ENCODE measurements at places on chromosomes 12 and 14. TPM values are rescaled to one million over a fixed set of nuclear protein-coding genes. Genes with fewer than 3 reads are reported as not detected.

DNA sequence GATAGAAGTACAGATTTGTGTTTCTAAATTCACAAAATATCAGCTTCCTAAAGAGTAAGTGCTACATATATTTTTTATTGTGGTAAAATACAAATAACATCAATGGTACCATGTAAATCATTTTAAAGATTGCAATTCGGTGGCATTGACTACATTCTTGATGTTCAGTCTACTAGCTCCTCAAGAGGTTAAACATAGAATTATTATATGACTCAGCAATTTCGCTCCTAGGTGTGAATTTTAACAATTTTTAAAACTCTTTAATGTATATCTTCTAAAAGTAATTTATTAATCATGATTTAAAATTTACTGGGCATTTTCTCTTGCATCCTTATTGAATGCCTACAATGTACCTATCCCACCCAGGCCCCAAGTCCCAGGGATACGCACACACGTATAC is 29.8 kb upstream of the OAS1 start:
- no peak for DNase-seq

DNA sequence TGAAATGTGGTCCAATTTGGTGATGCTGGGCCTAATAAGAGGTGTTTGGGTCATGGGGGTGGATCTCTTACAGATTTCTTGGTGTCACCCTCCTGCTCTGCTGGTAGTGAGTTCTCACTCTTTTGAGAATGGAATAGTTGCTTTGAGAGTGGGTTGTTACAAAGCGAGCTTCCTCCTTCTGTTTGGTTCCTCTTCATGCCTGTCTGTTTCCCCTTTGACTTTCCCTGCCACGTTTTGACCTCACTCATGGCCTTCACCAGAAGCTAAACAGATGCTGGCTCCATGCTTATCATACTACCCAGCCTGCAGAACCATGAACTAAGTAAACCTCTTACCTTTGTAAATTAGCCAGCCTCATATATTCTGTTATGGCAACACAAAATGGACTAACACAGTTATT is 57.7 kb upstream of the LDHB start:
- no peak for DNase-seq

Gene CCDC38
- not detected for total RNA-seq

- DNase-seq: no peak
Measured at GRCh38 chr14:39681782-39682399, 249.7 kb upstream of the FBXO33 start.

DNA sequence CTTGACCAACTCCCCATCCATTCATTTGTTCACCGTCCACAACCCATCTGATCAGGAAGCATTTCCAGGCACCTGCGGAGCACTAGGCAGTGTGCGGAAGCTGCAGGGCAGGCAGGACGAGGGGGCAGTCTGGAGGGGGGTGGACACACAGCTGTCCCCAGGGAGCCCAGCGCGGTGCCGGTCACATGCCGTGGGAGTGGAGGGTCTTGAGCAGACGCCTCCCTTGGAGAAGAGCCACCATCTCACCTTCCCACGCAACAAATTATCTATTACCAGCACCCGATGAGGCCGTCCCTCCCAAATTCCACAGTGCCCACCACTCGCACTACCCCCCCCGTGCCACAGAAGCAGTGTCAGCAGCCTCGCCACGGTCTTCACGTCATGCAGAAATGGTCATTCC is 10.8 kb downstream of the DLK1 start:
- peak; percentile 15 for DNase-seq

DNA sequence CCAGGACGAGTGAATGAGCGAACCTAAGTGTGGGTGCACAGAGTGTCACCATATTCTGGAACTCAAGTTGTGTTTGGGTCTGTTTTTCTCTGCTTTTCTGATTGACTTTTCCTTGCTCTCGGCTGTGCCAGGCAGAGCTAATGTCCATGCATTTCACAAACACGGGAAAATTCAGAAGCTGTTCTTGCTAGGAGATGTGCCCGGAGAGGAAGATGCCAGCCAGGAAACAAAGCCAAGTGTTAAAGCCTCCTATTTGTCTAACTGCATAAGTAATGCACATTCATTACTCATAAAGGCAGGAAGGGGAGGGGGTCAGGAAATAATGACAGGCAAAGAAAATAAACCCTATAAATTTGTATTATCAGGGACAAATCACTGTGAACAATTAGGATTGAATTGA is 250.4 kb upstream of the SFSWAP start:
- no peak for DNase-seq

- no peak for DNase-seq
Measured at GRCh38 chr12:102342281-102343006, 137.9 kb downstream of the IGF1 start.

- no peak for DNase-seq
Measured at GRCh38 chr12:8697120-8697475, 693 bp upstream of the RIMKLB start.

GRCh38 chr12:1117970-1118563 is 127.0 kb downstream of the ERC1 start:
- DNase-seq: peak; percentile 70

DNA sequence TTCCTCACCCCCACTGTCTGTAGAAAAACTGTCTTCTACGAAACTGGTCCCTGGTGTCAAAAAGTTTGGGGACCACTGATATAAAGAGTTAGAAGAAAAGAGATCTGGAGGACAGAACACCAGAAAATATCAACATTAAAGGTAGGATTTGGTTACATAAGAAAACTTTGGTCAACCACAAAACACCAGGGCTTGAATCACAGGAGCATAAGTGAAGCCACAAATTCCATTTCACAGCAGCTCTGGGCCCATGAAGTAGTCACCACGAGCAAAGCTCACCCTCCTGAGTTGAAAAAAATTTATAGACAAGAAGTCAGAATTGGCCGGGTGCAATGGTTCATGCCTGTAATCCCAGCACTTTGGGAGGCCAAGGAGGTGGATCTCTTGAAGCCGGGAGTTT is 19.4 kb downstream of the RALGAPA1 start:
- no peak for DNase-seq

- no peak for DNase-seq
Measured at GRCh38 chr12:117228239-117228638, 38.0 kb upstream of the FBXO21 start.

DNA sequence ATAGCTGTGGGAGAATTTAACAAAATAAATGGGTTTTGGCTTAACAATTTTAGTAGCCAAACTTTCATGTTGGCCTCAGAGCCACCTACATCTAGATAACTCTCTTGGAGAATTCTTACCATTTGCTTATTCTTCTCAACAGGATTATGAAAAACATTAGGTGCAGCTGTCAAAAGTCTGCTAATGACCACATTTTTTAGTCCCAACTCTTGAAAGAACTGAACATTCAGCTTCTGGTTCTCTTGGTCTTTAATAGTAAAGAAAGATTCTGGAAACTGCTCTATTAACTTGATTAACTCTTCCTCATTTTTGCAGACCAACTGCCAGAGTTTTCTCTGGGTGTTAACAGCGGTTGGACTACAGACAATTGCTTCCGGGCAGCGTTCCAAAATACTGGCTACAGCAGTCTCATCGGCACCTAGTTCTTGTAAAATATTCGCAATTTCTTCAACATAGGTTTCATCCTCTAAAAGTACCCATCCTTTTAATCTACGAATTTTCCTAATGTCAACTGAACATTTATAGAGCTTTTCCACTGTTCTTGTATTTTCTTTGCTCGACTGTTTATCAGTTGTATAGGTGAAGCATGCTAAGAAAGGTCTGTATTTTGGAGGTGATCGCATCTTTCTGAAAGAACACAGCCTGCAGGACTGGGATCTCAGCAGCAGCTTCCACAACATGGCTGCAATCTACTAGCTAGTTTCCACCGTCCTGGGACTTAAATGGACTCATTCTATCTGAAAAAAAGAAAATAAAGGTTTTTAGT is 8.7 kb downstream of the MTERF2 start:
- no peak for DNase-seq

Data from breast epithelium (tissue), 4 donors.